ENCODE measurements at places on chromosomes 12 and 14.

DNA sequence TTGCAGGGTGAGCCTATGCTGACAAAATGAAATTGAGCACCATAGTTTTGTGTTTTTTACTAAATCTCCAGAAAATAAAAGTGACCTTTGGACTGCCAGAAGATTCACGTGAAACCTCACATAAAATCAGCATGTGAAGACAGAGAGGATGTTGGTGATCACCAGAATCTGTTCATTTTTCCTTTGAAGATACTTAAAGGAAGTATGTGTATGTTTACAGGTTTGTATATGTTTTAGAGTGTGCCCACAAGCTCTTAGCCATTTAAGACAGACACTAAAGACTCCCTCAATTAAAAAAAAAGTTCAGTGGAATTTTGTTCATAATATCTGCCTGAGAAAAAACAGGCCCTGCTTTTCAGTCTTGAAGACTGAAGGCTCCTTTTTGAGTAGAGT, 25.9 kb downstream of the DDX47 start:
- DNase-seq = no peak

- no peak for DNase-seq
These were observed 440.1 kb upstream of the FAR2 start for GRCh38 chr12:28708918-28709371.

DNA sequence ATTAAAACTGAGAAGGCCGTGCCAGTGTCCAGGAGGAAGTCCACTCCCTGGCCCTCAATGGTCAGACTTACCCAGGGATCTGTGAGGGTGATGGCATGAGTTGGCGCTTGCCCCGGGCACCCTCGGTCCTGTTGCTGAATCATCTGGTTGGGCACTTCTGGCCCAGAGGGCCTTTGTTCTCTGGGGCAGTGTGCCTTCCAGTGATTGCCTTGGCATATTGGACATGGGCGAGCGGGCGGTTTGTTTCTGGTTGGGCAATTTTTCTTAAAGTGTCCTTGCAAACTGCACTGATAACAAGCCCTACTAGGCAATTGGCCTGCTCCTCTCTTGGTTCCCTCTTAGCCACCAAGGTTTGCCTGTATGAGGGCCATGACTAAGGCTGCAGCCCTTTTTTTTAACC, 69.5 kb upstream of the ZDHHC17 start:
- no peak for DNase-seq

- DNase-seq = no peak
These were observed 30.4 kb upstream of the KCNA5 start for GRCh38 chr12:5013266-5013730.

- DNase-seq = peak; percentile 86
These were observed 9.0 kb downstream of the DMAC2L start for GRCh38 chr14:50321009-50321660.

GRCh38 chr14:28097585-28097984, 669.0 kb upstream of the FOXG1 start:
- DNase-seq = no peak

DNA sequence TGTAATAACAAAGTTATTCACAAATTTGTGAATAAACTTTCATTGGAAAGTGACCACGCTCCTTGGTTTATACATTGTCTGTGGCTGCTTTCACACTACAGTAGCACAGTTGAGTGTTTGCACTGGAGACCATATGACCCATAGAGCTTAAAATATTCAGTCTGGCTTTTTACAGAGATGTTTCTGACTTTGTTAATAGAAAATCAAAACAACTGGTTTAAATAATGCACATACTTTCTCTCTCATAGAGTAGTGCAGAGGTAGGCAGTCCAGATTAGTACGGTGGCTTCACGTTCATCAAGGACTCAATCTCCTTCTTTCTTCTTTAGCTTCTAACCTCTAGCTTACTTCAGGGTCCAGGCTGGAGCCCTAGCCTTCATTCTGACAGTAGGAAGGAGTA, 36.2 kb downstream of the PSEN1 start:
- no peak for DNase-seq

GRCh38 chr14:42322531-42323284, 716.0 kb downstream of the LRFN5 start:
- DNase-seq = no peak

DNA sequence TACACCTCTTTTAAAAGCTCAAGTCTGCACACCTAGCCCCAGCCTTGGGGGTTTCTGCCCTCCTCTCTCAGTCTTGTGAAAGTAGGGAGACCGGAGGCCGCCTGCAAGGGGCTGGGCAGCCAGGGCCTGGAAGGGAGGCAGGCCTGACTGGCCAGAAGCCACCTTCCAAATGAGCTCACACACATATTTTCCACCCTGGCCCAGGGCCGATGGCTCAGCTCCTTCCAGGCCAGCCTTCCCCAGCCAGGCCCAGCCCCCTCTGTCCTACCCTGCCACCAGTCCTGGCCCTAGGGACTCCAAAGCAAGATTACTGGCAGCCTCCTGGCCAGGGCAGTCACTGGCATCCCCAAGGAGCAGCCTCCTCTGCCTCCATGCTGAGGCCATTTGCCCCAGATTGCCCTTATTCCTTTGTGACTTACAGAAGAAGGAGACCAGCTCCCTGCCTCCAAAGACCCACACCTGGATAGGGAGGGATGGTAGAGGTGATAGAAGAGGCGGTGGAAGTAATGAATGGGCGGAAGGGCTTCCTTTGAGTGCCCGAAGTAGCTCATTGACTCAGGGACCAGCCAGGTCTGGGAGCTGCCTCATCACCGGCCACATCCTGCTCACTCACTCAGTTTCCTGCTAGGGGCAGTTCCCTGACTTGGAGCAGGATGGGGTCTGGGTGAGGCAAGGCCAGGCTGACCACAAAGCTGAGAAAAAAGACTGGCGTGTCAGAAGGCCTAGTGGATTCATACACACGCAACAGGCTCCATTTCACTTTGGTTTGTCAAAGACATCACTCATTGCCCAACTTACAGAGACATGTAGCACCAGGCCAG, 14.8 kb downstream of the MMP14 start:
- DNase-seq = peak; percentile 90

DNA sequence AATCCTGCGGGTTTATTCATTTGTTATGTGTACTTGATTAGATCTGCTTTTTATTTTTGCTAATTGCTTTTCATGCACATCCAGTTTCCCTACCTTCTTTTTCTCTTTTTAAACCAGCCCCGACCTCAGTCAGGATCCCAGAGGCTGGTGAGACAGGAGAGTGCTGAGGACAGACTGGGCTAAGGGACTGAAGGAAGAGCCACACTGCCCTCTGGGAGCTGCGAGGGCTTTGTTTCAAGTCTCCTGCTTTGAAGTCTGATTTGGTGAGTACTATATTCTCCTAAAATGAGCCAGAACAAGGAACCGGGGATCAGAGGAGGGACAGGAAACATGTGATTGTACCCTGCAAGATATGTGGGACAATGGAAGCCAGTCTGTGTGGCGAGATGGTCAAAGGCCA, 23.9 kb downstream of the PRICKLE1 start:
- DNase-seq = no peak

DNA sequence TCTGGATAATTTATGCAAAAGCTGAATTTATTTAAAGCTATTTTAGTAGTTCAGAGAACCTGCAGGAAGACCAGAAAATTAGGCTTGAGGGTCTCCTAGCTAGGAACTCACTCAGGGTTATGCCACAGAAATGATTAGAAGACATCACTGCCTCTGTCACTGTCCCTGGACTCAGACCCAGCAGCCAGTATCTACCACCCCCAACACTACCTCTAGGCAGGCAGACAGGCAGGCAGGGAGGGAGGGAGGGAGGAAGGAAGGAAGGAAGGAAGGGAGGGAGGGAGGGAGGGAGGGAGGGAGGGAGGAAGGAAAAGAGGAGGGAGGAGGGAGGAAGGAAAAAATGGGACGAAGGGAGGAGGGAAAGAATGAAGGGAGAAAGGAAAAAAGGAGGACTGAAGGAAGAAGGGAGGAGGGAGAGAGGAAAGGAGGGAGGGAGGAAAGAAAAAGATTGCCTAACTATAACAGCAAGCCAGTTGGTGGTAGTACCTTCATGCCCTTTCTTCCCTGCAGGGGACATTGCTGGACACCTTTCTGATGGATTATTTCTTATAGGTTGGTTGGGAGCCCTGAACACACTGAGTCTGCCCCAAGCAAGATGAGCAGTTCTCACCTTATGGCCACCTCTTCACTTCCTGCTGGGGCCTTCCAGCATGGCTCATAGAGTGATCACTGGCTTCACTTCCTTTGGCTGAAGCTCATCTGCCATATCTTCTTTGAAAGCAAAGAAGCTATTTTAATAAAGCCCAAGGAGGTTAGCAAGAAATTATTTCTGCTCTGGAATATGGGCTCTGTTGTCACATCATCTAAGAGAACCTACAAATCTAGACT, 49.7 kb downstream of the KICS2 start:
- DNase-seq = no peak

DNA sequence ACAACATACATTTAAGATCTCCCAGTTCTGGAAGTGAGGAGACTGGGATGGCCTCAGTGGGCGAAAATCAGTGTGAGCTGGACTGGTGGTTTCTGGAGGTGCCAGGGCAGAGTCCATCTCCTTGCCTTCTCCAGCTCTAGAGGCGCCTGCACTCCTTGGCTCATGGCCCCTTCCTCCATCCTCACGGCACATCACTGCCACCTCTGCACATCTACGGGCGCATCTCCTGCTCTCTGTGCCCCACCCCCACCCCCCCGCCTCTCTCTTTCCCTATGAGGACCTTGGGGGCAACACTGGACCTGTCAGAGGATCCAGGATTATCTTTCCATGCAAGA, 62.8 kb upstream of the DIO3 start:
- DNase-seq = no peak

DNA sequence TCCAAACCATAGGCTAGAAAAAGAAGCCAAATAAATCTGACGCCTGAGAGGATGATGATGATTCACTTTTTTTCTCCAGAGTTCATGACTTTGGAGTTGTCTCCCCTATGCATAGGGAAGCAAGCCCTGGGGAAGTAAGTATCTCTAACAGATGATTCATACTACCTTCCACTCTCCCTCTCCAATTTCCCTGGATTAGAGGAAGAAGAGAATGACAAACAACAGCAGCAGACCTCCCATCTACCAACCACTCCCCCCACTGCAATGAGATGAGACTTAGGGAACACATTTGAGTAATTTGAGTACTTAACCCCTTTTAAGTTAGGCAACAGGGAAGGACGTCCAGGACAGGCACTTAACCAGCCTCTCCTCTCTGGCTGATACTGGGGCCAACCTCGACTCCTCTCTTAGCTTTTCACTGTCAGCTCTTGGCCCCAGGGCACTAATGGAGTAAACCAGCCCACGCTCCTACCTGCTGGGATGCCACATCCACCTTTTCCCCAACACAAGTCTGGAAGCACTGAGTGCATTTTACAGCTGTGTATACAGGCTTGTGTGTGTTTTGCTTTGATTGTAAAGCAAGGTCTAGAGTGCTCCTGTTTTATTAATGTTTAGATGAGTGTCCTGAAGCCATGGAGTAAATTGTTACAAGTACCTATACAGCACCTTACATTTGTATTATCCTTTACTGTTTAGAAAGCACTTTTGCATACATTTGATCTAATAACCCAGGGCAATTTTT, 180.7 kb downstream of the PHLDA1 start:
- peak; percentile 81 for DNase-seq

DNA sequence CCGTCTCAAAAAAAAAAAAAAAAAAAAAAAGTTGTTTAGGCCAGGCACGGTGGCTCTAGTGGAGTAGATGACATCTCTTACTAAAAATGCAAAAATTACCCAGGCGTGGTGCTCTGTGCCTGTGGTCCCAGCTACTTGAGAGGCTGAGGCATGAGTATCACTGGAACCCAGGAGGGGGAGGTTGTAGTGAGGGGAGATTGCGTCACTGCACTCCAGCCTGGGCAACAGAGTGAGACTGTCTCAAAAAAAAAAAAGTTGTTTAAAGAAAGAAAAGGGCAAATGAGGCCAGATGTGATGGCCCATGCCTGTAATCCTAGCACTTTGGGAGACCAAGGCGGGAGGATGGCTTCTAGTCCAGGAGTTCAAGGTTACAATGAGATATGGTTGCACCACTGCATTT, 36.6 kb upstream of the SPPL3 start:
- peak; percentile 92 for DNase-seq

DNA sequence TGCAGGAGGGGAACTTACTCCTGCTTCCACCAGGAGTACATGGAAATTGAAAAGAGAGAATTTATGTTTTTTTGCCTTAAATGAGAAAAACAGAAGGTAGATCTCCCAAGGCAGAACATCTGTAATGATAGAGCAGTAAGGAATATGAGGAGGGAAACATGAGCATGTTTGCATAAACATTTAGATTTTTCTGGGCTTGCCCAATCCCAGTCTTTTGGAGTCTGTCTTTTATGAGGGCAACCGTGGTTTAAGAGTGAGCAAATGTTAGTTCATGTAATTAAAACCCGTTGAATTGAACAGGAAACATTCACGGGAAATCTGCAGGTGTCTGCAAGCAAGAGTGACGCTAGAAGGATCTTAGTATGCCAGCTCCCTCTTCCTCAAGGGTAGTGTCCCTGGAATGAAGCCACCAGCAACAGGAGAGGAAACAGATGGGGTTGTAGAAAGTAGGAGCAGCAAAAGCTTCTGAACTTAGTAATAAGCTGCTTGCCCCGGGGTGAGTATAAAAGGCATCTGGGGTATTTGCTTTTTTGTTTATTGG, 79.3 kb downstream of the ARF6 start:
- DNase-seq = no peak

DNA sequence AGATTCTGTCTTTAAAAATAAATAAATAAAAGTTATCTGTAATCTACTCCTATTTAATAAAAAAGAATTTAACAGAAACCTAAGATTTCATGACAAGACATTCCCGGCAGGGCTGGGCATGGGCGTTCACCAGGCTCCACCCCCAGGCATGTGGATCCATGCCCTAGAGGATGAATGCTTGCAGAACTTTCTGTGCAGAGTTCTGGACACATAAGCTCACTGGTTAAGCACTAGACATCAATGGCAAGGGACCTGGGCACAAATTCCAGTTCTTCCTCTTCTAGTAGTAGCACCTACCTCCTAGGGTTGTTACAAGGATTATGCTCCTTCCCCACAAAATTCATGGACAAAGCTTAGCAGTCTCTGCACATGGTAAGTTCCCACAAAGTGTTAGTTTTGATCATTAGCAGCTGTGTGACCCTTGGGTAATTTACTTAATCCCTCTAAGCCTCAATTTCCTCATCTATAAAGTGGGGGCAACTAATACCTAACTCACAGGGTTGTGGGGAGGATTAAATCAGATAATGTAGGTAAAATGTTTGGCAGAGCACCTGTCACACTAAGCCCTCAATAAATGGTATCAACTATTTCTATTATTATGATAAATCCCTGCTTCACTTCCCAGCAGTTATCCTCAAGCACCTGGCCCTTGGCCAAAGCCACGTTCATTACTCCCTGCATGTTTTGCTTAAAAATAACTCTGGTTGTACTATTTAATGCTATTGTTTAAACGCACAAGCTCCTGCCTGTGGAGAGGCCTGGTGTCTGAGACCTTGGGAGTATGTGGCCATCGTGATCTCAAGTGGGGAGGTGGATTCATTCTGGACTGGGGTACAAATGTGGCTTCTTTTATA, 9.8 kb downstream of the GALNT6 start:
- DNase-seq = no peak

GRCh38 chr12:49982246-49983087, 9.7 kb downstream of the AQP6 start:
- no peak for DNase-seq
